Mucosa of descending colon (tissue), 3 donors: ENCODE measurements at places on chromosomes 7 and 10. TPM values are rescaled to one million over a fixed set of nuclear protein-coding genes. Genes with fewer than 3 reads are reported as not detected.
A peak's percentile ranks its signal among the peaks of the same experiment; 100 is the strongest.

Gene NAT16
- not detected for total RNA-seq

Gene CUEDC2
- total RNA-seq, result 26.6 TPM

Gene TSPAN14
- total RNA-seq, result 96.5 TPM

DNA sequence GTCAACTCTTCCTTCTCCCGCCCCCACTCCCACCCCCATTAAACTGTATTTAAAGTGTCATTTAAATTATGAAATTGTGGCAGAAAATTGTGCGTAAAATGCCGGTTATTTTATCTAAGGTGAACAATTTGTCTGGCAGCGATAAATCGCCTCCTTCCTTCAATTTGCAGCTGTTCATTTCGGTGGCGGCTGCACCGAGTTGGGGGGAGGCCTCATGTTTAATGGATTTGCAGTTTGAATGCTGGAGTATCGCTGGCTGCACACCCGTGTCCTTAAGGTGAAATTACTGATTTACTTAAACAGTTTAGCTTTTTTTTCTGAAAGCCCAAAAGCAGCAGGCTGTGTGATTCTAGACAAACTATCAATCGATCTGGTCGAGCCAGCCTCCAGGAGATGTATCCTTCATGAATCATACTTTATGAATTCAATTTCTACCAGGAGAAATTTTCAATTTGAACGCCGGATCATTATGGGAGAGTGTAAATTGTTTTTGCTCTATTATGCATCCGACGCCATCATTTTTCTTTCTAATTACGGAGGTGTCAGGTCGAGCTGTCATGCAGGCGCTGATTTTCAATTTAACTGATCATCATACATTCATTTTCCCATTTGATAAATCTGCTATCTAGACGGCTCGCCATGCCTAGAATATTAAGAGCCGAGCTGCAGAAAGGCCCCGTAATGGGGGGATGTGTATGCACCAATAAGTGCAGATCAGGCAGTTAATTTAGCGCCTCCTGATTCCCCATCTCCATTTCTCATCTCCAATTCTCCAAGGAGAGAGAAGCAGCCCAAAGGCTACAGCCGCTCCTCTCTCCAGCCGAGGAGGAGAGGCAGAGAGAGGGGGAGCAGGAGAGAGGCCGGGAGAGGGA is 6.5 kb downstream of the UNCX start:
- DNase-seq, result no peak

- DNase-seq, result no peak
Measured at GRCh38 chr7:85719981-85720953, 533.4 kb upstream of the SEMA3D start.

DNA sequence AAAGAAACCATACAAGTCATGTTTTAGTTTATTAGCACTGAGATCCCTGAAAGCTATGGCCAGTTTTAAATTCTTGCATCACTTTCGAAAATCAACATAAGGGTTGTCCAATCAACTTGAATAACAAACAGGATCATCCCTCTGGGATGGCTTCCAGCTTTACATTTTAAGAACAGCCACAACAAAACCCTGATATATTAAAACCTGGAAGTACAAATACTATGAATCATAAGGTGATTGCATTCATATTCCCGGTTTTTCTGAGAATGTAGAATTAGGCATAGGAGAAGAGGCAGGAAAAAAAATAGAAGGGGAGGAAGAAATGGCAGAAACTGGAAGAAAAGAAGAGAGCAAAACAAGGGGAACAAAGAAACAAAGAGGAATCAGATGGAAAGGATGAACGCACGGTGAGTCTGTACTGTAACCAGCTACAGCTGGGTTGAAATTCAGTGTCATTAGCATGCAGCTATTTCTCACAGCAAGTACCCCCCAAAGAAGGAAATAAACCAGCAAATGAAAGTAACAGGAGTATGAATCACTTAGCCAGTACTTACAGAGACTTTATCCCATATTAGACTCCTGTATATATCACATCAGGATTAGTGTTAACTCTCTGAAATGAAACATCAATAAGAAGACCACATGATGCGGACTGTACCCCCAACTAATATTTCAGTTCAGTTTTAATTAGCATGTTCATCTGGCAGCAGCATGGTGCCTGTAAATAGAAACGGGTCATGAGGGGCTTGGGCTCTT is 301.3 kb downstream of the RNLS start:
- DNase-seq, result no peak

DNA sequence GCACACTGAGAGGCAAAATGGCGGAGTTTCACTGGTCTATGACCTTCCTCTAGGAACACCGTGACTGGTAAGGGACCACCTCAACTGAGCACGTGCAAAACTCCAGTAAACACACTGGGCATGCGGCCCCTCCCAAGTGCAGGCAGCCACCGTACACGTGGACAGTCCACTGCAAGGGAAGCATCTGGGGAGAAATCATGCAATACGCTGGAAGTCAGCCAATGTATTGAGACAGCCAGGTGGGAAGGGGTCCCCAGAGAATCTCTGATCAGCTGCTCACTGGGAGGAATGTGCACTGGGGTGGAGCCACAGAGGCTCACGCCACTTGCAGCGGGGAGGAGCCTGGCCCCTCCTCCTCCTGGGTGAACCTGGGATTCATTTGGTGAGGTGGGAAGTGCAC is 49.3 kb downstream of the CFAP46 start:
- peak; percentile 12 for DNase-seq

Gene SFR1
- total RNA-seq, result 8.6 TPM

- no peak for DNase-seq
Measured at GRCh38 chr7:143396182-143396581, 12.5 kb downstream of the EPHA1 start.

DNA sequence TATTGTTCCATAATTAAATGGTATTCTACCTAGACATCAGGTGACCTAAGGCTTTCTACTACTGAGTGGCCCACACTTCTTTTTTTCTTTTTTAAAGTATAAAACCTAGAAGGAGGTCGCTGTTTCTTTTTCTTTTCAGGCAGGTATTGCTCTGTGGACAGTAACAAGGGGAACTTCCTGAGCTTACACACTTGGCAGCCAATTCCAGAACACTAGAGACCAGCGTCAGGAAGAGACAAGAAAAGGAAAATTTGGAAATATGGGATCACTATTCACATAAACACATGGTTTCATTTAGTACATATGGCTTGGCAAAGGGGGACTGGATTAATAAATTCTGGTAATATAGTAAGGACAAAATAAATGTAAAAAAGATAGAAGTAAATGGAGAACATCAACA is 141.9 kb downstream of the RSU1 start:
- no peak for DNase-seq

Gene DHTKD1
- total RNA-seq, result 27.6 TPM

GRCh38 chr10:4316161-4316810 is 509.7 kb upstream of the AKR1E2 start:
- DNase-seq, result no peak

- no peak for DNase-seq
Measured at GRCh38 chr7:25173184-25173583, 48.1 kb upstream of the CYCS start.

DNA sequence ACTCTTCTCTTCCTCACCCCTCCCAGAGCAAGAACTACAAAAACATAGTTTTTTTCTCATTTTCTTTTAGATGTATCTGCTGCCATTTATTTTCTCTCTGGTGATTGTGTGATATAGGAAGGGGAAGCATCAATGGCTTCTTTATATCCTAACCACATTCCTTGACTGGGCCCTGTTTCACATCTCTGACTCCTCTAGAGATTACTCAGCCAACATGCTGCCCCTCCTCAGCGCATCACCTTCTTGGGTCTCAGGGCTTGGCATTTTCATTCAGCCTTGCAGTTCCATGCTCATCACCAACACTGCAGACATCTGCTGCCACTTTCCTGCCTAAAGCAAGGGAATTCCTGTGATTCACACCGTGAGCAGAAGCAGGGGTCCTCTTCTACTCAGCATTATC is 705.5 kb downstream of the AUTS2 start:
- no peak for DNase-seq

Gene GHRHR
- not detected for total RNA-seq
